ELR (cell line): ENCODE measurements at places on chromosomes 12 and 14.

GRCh38 chr14:89469210-89470198 is 52.5 kb upstream of the FOXN3 start:
- DNase-seq: no peak

GRCh38 chr14:45664668-45665356 is 411.8 kb upstream of the MIS18BP1 start:
- peak; percentile 22 for DNase-seq

GRCh38 chr12:112713471-112713870 is 78.1 kb upstream of the RPH3A start:
- no peak for DNase-seq

- DNase-seq: no peak
Measured at GRCh38 chr12:98059659-98060343, 455.6 kb upstream of the TMPO start.

- no peak for DNase-seq
Measured at GRCh38 chr12:43723134-43723533, 35.5 kb downstream of the PUS7L start.

GRCh38 chr14:101328412-101329028 is 232.8 kb upstream of the DIO3 start:
- DNase-seq: no peak

DNA sequence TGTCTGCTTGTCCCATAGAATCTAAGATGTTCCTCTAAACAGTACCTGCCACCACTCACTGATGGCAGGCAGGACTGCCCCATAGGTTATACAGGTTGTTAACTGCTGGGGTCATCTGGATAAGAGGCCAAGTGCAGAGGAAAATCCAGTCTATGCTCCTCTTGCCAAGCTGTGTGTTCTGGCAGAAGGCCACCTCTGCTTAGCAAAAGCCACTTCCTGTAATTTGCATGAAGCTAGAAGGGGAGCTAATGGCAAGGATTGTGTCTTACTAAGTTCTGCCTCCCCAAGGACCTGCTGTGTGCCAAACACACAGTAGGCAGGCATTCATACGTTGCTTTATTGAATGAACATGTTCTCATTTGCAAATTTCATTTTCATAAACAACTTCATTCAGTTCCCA is 445.4 kb downstream of the BCL11B start:
- DNase-seq: no peak

DNA sequence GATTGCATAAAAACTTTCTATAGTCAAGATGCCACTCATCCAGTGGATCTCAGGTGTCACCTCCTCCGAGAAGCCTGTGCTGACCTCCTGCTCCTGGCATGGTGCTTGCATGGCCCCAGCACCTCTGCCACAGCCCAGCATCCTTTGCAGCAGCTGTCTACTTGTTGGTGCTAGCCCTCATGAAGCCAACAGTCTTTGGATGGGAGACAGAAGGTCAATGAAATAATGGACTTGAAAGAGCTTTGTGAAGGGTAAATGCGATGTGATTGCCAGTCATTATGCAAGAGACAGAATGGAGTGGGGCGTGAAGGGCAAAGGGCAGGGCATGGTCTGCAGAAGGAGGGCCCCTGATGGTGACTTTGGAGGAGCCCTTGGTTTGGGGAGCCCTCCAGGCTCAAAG is 63.0 kb upstream of the CLMN start:
- no peak for DNase-seq

GRCh38 chr14:33847066-33847465 is 103.8 kb downstream of the EGLN3 start:
- no peak for DNase-seq

DNA sequence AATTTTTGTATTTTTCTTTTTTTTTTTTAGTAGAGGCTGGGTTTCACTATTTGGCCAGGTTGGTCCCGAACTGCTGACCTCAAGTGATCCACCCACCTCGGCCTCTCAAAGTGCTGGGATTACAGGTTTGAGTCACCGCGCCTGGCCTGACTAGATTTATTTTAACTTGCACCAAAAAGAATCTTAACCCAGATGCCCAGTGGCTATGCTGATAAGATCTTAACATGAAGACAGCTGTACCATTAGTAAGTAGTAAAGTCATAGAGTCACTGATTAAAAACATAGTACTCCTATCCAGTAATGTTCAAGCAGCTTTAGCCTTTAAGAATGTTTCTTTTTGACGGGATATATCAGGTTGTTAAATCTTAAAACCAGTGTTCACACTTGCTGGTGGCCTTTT is 1061.8 kb upstream of the FLRT2 start:
- DNase-seq: peak; percentile 33

GRCh38 chr14:61280092-61280525 is 1.0 kb downstream of the TMEM30B start:
- DNase-seq: no peak

DNA sequence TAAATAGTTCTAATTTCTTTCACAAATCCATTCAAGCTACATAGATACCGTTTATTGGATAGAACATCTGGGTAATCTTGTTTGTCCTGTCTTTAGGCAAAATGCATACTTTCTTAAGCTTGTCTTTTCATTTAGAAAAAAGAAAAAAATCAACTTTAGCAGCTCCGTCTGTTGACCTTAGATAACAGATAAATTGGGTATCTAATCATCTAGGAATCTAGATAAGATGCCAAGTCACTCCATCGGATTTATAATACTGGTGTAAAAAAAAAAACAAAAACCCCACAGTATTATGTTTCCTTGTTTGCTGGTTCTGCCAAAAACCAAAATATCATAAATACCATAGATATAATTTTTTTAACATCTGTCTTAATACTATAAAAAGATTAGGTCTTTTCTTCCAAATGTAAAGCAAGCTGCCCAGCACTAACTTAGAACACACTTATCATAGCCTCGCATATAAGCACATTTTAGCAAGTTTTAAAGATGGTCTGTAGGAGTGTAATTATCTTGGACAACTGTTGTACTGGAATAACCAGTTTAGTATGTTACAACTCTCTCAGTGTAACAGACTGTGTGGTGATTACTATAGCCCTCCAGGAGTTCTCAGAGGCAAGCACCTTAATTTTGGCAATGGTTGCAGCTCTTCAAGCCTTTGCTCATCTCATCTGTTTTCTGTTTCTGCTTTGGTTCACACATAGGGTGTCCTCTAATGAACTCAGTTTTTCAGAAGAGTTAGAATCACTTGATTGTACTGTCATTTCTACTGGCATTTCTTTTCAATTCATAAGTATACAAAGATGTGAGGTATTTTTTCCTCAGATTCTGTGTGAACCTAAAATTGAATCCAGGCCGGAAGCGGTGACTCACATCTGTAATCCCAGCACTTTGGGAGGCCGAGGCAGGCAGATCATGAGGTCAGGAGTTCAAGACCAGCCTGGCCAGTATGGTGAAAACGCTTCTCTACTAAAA is 83.1 kb downstream of the ANO6 start:
- peak; percentile 54 for DNase-seq

- DNase-seq: peak; percentile 94
Measured at GRCh38 chr14:54669721-54670561, 103.0 kb downstream of the SAMD4A start.

DNA sequence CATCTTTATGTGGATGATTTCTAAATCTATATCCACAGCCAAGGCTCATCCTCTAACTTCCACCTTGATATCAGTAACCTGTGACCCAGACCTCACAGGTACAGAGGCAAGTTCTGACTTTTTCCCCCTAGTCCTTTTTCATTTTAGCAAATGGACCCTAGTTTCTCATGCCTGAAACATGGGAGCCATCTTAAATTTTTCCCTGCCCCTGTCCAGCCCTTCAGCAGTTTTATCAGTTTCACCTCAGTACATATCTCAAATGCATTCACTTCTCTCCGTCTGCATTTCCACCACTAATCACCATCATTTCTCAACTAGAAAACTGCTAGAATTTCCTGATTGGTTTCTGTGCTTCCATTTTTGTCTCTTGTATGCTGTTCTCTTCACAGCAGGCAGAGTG is 79.3 kb downstream of the DIP2B start:
- DNase-seq: no peak

DNA sequence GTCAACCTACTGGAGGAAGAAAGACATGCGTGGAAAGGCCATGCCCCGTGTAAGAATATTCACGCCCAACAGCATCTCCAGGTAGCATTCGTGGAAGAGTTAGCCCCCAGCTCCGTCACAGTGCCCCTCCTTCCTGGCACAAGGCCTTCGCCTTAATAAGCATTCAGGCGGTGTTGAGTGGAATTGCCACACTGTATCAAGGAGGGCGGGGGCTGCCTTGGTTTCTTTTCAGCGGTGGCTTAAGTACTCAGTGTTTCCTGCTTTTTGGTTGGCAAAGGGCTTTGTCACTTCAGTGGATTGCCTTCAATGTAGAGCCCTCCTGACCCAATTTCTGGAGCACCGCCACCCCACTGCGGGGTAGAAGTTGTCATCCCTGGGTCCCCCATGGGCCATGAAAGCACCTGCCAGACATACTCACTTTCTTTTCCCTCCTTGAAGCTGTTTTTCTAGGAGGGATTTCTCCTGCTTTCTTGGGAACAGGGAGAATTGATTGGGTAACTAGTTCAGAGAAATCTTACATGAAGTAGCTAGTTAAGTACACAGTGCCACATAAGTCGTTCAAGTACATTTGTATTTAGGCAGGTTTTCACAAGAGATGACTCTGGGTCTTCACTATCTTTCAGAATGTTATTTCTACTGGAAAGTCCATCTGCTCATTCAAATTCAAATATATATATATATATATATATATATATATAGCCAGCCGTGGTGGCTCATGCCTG is 65.5 kb upstream of the STON2 start:
- DNase-seq: no peak

- no peak for DNase-seq
Measured at GRCh38 chr12:22190-22529, 44.4 kb upstream of the IQSEC3 start.

DNA sequence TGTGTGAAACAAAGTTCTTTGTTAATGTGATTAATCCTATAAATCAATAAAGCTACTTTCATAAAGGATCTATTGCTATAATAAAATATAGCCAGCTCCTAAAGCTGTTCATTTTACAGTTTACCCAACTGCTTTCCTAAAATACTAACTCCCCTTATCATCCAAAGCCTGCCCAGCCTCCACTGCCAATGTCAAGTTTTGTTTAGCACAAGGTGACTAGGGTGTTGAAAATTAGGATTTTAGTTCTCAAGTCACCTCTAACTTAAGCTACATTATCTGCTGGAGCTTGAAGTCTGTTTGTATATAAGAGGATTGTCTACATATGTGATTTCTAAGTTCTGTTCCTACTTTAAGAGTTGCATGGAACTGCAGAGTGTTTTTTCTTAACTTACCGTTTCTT is 86.3 kb downstream of the CCER1 start:
- no peak for DNase-seq

DNA sequence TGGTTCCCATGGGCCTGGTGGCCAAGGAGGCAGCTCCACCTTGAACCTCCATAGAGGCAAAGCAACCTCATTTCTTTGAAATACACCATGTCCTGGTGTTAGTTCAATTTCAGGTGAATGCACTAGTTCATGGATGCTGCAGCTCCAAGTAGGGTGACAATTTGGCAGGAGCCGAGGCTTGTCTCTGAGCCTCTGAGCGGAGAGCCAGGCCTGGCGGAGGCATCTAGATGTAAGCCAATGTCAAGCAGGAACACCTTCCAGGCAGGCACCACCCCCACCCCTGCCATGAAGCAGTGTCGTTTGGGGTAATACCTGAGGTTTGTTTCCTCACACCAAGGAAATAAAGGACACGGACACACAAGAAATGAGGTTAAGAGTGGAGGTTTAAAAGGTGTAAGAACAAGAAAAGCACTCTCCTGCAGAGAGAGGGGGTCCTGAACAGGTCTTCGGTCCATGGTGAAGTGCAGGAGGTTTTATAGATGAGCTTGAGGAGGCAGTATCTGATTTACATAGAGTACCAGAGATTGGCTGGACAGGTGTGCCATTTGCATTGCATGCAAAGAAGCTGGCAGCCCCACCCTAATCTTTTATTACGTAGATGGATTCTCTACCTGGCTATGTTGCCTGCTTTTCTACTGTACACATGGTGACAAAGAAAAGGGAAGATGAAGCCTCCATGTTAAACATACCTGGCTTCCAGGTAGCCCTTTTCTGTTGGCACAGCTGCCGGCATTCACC is 60.3 kb downstream of the RIN3 start:
- no peak for DNase-seq

DNA sequence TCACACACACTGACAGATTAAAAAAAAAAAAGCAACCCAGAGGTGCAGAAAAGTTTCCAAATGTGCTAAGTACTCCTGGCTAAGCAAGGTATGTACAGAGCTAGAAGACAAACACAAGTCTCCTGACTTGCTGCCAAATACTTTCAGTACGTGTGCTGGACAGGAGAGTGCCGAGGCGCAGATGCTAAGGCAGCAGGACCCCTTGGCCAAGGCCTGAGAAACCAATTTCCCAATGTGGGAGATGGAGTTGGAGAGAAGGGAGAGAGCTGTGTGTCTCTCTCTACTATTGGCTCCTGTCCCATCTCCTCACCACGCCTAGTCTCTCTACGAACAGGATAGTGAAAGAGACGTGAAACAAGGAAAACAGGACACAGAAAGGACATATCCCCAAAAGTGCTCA is 5.3 kb downstream of the SPRYD3 start:
- DNase-seq: no peak

- DNase-seq: peak; percentile 59
Measured at GRCh38 chr12:40137252-40137651, 31.4 kb upstream of the SLC2A13 start.
